T-helper 17 cell (primary cell): ENCODE measurements at places on chromosomes 7 and 10.
A peak's percentile ranks its signal among the peaks of the same experiment; 100 is the strongest.

DNA sequence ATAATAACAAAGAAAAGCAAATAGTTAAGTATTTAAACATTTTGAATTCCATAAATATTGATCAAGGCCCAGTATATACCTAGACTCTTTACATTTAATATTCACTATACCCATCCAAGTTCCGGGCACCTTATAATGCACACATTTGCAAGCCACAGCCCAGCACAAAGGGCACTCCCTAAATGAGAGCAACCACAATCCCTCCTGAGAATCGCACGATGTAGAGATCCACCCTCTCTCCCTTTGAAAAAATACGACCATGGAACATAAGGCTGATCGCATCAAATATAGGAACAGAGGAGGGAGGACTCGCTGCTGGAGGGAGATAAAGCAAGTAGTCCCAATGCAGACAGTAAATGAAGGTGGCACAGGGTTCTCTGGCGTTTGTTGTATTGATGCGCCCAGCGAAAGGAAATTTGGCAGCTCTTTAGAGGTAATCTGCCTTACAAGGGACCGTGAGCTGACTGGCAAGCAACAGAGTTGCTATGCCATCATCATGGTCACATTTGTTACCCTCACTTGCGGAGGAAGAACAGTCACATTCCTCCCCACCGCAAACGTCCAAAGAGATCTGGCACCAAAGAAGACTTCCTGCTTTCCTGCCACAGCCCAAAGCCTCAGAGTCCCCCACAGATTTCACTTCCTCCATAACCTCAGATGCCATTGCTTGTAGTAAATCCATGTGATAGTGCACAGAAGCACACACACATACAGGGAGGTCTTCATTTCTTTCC, 16.1 kb upstream of the TAS2R40 start:
- H3K27ac ChIP-seq: peak overlapping the region; percentile 24
- peaks cover 2% of the 10 kb centered on the region for H3K36me3 ChIP-seq
- DNase-seq: no peak
- H3K4me1 ChIP-seq: peaks cover 22% of the 10 kb centered on the region
- H3K27me3 ChIP-seq: peaks cover 30% of the 10 kb centered on the region
- H3K4me3 ChIP-seq: peak overlapping the region; percentile 63

DNA sequence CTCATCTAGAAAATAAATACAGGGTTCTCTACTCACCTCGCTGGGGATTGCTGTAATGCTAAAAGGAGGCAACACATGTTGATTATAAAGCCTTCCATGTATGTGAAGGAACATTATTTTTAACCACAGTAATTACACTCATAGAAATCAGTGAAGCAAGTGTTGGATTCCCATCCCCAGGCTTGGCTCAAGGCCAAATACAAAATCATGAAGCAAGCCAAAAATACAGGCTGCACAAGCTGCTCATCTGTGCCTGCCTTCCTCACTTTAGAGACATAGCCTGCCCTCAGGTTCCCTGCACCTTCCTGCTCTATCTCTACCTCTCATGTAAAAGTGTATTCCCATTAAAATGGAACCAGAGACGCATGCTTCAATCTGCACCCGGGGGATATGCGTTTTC, 1077.1 kb upstream of the C7orf33 start:
- no peak overlapping the region for H3K27ac ChIP-seq
- H3K4me1 ChIP-seq: no peaks in the 10 kb centered on the region
- no peak overlapping the region for H3K4me3 ChIP-seq
- no peaks in the 10 kb centered on the region for H3K27me3 ChIP-seq
- DNase-seq: no peak
- H3K36me3 ChIP-seq: no peaks in the 10 kb centered on the region

GRCh38 chr7:36010656-36011587, 142.1 kb upstream of the EEPD1 start:
- peaks cover 2% of the 10 kb centered on the region for H3K4me1 ChIP-seq
- DNase-seq: no peak
- H3K27ac ChIP-seq: no peak overlapping the region
- no peaks in the 10 kb centered on the region for H3K36me3 ChIP-seq
- H3K27me3 ChIP-seq: no peaks in the 10 kb centered on the region

GRCh38 chr10:75572478-75572877, 141.1 kb downstream of the LRMDA start:
- no peaks in the 10 kb centered on the region for H3K4me1 ChIP-seq
- DNase-seq: no peak
- H3K36me3 ChIP-seq: peaks cover 3% of the 10 kb centered on the region
- no peak overlapping the region for H3K4me3 ChIP-seq
- H3K27ac ChIP-seq: no peak overlapping the region
- H3K27me3 ChIP-seq: no peaks in the 10 kb centered on the region

- H3K27me3 ChIP-seq: peaks cover 6% of the 10 kb centered on the region
- no peak overlapping the region for H3K27ac ChIP-seq
- H3K4me3 ChIP-seq: no peak overlapping the region
- H3K4me1 ChIP-seq: no peaks in the 10 kb centered on the region
Observed at GRCh38 chr7:70143075-70144044, 545.1 kb downstream of the AUTS2 start.

DNA sequence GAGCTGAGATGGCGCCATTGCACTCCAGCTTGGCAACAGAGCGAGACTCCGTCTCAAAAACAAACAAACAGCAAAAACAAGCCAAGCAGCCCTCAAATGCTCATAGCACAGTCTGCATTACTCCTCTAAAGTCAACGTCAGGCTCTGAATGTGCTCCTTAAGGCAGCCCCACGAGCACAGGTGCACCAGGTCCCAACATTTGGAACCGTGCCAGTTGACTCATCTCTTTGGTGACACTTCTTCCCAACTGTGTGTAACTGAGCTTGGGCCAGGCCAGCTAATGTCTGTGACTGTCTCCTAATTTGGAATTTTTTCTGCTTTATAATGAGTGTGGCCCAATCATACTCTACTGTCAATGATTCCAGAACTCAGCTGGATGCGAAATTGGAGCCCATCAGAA, 66.3 kb upstream of the EFCAB10 start:
- no peaks in the 10 kb centered on the region for H3K27me3 ChIP-seq
- peaks cover 8% of the 10 kb centered on the region for H3K36me3 ChIP-seq
- no peak overlapping the region for H3K27ac ChIP-seq
- H3K4me3 ChIP-seq: no peak overlapping the region
- peaks cover 16% of the 10 kb centered on the region for H3K4me1 ChIP-seq
- no peak for DNase-seq

DNA sequence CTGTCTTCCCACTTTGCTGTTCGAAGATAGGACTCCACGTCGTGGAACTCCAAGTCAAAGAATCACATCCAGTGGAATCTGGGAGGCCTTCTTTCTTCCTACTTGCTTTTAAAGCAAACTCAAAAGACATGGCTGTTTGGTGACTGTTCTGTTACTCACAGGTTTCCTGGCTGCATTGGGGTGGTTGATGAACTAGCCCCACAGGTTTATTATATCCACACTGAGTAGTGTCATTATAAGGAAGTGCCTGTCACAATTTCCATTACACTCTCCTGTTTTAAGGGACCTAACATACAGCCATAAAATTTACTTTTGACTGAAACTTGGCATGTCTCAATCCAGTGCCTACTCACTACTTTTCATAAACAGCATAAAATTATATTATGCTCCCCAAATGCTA, 287.3 kb upstream of the SP4 start:
- H3K27ac ChIP-seq: no peak overlapping the region
- H3K4me3 ChIP-seq: no peak overlapping the region
- peaks cover 10% of the 10 kb centered on the region for H3K27me3 ChIP-seq
- H3K36me3 ChIP-seq: no peaks in the 10 kb centered on the region
- no peak for DNase-seq

- H3K36me3 ChIP-seq: peaks cover 5% of the 10 kb centered on the region
- no peaks in the 10 kb centered on the region for H3K4me1 ChIP-seq
- no peak overlapping the region for H3K4me3 ChIP-seq
- no peak for DNase-seq
- H3K27ac ChIP-seq: peak overlapping the region; percentile 34
Observed at GRCh38 chr10:31618541-31619291, 299.7 kb downstream of the ZEB1 start.

DNA sequence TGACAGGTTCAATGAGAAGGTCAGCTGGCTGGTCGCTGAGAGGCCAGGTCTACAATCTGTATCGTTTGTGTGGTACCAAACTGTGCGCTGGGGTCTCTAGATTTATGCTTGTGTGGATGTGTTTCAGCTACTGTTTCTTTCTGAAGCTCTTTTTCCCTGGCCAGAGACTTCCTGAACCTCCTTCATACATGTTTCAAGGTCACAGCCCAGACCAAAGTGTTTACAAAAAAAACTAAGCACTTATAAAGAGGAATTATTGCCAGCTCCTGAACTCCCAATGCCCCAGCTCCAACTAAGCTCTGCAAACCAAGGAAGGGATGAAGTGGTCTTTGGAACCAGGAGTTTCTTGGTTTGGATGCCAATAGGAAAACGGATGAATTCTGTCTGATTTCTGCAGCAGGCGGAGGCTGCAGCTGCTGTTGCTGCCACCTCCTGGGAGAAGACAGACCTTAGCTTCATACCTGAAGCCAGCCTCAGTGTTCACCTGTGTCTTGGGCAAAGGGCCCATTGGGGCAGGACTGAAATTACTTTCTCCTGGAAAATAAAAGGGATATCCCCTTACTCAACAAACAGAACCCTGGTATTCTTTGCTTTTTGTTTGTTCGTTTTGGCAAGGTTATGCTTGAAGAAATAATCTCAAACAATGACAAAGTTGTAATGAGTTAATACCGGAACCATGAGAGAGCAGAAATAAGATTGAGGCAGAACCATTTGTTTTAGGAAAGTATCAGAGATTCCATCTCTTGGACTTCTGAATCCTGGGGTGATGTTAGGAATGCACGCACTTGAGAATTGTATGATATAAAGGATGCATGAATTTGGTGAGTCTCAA, 24.6 kb upstream of the MKLN1 start:
- H3K36me3 ChIP-seq: peaks cover 2% of the 10 kb centered on the region
- H3K4me3 ChIP-seq: no peak overlapping the region
- H3K4me1 ChIP-seq: peaks cover 6% of the 10 kb centered on the region
- no peak overlapping the region for H3K27ac ChIP-seq
- DNase-seq: no peak
- H3K27me3 ChIP-seq: no peaks in the 10 kb centered on the region

DNA sequence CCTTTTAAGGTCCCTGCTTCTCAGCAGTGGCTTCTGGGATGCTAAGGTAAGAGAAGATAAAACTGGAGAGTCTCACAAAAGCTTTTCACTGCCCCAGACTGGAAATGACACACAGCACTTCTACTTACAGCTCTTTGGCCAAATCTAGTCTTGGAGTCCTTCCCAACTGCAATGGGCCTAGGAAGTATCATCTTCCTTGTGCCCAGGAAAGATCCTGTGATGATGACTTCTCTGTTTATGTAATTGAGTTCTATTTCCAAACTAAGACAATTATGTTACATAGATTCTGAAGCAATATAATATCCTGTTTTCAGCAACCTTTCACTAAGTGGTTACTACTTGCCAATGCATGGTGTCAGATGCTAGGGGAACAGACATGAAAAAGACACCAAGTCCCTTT, 234.1 kb downstream of the PTEN start:
- H3K4me3 ChIP-seq: no peak overlapping the region
- DNase-seq: no peak
- no peaks in the 10 kb centered on the region for H3K27me3 ChIP-seq
- peaks cover 6% of the 10 kb centered on the region for H3K4me1 ChIP-seq
- no peaks in the 10 kb centered on the region for H3K36me3 ChIP-seq
- no peak overlapping the region for H3K27ac ChIP-seq

GRCh38 chr7:115889669-115889984, 140.9 kb downstream of the TFEC start:
- H3K36me3 ChIP-seq: no peaks in the 10 kb centered on the region
- no peak overlapping the region for H3K27ac ChIP-seq
- no peak for DNase-seq
- H3K27me3 ChIP-seq: peaks cover 5% of the 10 kb centered on the region
- no peaks in the 10 kb centered on the region for H3K4me1 ChIP-seq

DNA sequence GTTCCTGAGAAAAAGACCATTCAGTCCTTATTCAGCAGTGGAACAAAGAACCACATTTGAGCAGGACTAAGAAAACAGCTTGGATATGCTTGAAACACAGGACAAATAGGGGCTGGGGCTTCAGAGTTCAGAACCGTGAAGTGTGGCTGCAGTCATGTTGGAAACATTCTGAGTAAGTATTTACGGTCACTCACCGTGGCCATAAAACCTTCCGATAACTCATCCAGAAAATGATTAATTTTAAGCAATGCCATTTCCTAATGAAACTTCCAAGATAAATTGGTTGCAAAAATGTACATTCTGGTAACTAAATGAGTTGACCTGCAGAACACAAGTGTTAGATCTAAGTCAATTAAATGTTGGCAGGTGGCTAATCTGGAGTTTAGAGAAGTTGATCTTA, 279.2 kb downstream of the CXCL12 start:
- H3K4me3 ChIP-seq: no peak overlapping the region
- no peak for DNase-seq
- H3K27ac ChIP-seq: no peak overlapping the region
- no peaks in the 10 kb centered on the region for H3K36me3 ChIP-seq
- H3K4me1 ChIP-seq: no peaks in the 10 kb centered on the region

DNA sequence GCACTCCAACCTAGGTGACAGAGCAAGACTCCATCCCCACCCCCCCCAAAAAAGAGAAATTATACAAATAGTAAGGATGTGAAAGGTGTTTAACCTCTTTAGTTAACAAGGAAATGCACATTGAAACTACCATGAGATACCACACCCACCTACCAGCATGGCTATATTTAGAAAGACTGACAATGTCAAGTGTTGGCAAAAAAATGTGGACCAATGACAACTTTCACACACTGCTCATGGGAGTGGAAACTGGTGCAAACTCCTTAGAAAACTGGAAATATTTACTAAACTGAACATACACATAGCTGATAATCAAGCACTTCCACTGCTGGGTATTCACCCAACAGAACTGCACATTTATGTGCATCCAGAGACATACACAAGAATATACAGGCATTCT, 23.3 kb upstream of the NRF1 start:
- H3K27me3 ChIP-seq: no peaks in the 10 kb centered on the region
- no peak overlapping the region for H3K27ac ChIP-seq
- H3K36me3 ChIP-seq: no peaks in the 10 kb centered on the region
- no peaks in the 10 kb centered on the region for H3K4me1 ChIP-seq

- H3K4me3 ChIP-seq: no peak overlapping the region
- no peak overlapping the region for H3K27ac ChIP-seq
- no peak for DNase-seq
- no peaks in the 10 kb centered on the region for H3K4me1 ChIP-seq
- H3K27me3 ChIP-seq: peaks cover 26% of the 10 kb centered on the region
Observed at GRCh38 chr10:25175527-25176420, 973 bp downstream of the GPR158 start.

DNA sequence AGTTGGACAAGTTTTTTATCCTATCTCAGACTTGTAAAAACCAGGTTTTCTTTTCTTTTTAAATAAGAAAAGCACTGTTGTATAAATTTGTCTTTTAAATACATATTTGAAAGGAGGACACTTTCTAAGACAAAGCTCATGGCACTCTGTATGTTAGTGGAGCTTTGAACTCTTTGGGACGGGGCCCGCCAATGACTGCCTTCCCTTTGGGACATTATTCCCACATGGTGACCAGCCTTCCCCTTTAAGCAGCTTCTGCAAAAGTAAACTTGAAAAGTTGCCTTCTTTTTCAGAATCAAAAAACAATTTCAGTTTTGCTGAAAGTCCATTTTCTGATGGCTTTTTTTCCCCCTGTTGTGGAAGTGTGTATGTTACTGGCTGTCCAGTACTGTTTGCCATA, 1.8 kb downstream of the CUX1 start:
- DNase-seq: no peak
- H3K27ac ChIP-seq: no peak overlapping the region
- H3K36me3 ChIP-seq: no peaks in the 10 kb centered on the region
- H3K4me3 ChIP-seq: no peak overlapping the region
